ENCODE measurements at places on chromosomes 13 and 19.

GRCh38 chr19:36638862-36639510 is 27.7 kb downstream of the ZNF461 start:
- DNase-seq: no peak

DNA sequence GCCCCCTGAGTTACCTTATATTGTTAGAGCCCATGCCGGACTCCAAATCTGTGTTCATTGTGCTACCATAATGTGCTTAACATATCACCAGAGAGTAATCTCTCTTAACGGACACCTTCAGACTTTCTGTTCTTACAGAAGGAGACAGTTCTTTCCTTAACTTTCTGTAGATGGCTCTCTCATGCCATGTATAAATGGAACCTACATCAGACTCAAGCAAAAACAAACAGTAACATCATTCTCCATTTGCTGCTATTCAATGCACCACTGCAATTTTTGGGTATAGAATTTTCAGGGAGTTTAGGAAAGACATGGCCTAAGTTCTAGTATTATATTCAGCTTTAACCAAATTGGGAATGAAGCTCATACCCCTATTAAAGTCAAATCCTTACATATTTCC is 12.6 kb upstream of the UGGT2 start:
- no peak for DNase-seq

GRCh38 chr19:56538761-56539263 is at the start of gene ZFP28:
Gene ZFP28, plus strand, starts transcription at chr19:56538948. Its CDS starts 71 bp downstream, at chr19:56539019.
- DNase-seq: no peak

GRCh38 chr13:22744688-22745452 is 435.9 kb upstream of the SGCG start:
- DNase-seq: no peak

DNA sequence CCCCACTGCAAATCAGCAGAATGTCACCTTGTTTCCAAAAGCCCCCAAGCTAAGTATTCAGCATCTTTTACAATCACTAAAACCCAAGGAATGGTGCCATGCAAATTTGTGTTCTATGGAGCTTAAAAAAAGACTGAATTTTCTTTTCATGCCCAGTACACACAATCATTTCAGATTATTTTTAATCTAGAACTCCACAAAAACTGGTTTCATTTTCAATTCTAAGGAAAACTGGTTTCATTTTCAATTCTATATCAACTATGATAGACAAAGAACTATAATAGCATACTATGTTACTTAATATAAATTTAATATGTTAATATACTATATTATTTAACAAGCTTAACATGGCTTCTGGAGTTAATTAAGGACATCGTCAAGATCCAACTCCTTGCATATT is 88.4 kb upstream of the DOCK9 start:
- no peak for DNase-seq

GRCh38 chr13:49346460-49346859 is 97.4 kb downstream of the CAB39L start:
- DNase-seq: no peak

- no peak for DNase-seq
Measured at GRCh38 chr19:47614021-47614295, 5.0 kb downstream of the BICRA start.

GRCh38 chr13:108428691-108429090 is 159.2 kb downstream of the TNFSF13B start:
- no peak for DNase-seq

DNA sequence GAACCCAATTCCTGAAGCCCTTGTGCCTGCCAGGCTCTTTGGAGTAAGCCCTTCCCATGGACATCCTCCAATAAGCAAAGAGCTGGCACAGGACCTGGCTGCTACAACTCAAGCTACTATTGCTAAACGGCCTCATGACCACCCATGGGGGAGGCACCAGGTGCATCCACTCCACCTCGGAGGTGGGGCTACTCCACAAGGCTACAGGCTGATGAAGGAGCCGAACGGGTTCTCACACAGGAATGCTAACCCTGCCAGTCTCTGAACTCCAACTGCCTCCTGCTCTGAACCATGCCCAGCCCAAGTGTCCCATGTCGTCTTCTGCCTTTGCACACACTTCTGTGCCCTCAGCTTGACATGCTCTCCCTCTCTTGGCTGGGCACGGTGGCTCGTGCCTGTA is 10.0 kb downstream of the SYMPK start:
- no peak for DNase-seq

DNA sequence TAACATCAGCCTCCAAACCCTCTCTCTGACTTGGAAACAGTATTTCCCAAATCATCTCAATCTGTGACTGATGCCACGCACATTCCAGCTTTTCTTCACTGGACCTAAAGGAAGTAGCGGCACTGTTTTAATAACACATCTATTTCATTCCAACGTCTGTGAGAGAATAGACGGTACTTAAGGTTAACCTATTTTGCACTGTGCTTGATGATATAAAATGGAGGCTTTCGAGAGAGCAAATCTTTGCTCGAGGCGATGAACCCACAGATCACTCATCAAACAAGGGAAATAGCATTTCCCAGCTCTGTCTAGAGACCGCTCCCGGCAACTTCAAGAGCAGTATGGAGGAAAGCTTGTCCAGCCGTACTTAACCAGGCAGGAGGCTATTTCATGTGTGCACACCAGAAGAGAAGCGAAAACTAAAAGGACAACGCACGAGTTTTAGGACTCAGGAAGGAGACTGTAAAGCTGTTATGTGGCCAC is 2.9 kb downstream of the UBL3 start:
- DNase-seq: no peak

DNA sequence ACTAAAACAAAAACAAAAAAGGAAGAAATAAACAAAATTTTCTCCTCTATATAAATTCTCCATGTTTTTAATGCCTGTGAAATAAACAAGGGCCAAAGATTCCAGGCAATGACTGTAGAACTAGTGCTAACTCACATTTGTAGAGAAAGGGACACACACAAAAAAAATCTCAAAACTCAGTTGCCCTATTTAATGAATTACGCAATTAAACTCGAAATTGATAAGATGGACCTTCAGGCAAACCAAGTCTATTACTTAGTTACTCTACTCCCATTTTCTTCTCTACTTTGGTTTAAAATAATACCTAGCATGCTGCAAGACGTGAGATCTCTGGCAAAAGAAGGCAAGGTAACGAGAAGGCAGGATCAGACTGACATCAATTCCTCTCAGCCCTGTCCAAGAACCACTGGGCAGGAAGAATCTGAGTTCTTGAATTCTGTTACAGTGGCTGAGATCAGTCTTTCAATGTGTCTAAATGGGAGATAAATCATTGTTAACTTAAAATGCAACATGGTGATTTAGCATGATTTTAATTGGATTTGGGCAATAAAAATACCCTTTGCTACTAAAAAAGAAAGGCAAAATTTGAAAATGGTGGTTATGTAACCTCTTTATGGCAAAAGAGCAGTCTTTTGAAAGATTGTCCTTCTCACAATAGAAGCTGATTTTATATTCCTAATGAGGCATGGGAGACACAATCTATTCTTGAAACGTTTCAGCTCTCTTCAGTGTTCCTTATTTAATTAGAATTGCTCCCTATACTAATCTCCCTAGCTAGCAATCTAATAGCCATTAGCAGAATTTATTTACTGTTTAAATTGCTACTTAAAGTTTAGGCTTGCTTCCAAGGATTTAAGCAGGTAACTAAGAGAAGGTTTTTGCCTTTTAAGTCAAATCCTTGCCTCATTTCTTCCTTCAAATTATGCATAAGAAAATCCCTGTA is 25.9 kb downstream of the SPRY2 start:
- DNase-seq: no peak

- DNase-seq: no peak
Measured at GRCh38 chr19:53102206-53102755, 941 bp downstream of the ZNF160 start.

DNA sequence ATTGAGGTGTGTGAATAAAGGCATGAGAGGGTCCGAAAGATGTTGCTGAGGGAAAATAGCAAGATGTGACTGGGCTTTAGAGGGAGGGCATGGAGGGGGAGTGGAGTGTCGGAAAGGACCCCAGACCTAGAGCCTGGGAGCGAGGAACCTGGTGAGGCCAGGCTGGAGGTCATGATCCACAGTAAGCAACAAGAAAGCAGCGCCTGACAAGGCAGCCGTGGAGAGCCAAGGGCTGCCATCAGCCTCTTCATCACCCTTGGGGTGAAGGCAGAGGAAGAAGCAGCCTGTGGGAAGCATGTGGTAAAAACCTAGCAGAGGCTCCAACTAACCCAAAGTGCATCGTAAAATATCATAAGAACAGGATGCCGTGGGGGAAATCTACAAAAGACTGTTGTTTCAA is 162.8 kb upstream of the SOX1 start:
- DNase-seq: no peak

DNA sequence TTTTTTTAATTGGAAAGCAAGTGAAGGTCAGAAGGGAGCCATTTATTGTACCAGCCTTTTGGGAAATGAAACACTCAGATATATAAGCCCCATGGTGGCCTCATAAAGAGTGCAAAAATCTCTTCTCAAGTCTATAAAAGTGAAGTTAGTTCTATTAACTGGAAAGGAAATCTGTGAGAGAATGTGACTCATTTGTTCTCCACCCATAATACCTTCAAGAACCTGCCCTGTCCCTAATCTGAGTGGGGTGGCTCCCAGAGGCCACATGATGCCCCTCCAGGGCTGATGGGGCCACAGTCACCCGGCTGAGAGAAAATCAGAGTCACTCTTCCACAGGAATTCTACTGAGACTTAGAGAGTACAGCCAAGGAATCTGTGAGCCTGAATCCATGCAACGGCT is 65.8 kb upstream of the SERP2 start:
- no peak for DNase-seq

- DNase-seq: peak; percentile 79
Measured at GRCh38 chr13:46184277-46184699, 2.3 kb upstream of the LCP1 start.

- no peak for DNase-seq
Measured at GRCh38 chr13:73142071-73142470, 83.3 kb downstream of the KLF5 start.

DNA sequence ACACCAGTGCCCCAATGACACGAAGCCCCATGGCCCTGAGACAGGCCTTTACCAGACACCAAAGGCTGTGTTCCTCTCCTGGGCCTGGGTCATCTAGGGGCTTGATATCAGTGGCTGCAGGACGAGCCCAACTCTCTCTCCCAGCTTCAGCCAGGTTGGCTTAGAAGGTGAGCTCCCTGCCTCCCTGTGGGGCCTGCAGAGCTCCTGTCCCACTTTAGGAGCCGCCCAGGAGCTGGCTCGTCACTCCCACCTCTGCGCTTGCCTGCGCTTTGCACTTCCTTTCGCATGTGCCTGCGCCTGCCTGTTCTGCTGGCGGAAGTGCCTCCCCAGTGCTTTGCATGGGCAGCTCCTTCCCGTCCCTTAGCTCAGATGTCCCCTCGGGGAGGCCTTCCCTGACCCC is 4.9 kb downstream of the CALM3 start:
- DNase-seq: peak; percentile 15

DNA sequence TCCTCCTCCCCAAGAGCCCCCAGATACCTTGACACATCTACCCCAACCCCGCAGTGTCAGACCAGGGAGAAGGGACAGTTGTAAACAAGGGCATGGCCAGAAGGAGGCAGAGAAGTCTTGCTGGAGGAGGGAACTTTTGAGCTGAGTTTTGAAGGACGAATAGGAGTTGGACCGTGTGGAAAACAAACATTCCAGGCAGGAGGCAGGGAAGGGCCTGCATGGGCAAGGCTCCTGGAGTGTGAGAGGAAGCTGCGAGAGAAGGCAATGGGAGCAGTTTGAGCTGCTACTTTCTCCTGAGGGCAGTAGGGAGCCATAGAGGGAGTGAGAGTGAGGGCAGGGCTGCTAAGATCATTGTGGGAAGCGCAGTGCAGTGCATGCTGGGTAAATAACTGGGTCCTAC is 23.3 kb downstream of the IL12RB1 start:
- no peak for DNase-seq

- no peak for DNase-seq
Measured at GRCh38 chr19:40597329-40597838, 3.8 kb upstream of the LTBP4 start.

- peak; percentile 89 for DNase-seq
Measured at GRCh38 chr19:10085641-10086590, at the start of gene SHFL. Gene SHFL, plus strand, starts transcription at chr19:10086317. Its CDS starts 111 bp downstream, at chr19:10086428.

- DNase-seq: no peak
Measured at GRCh38 chr19:12786952-12787351, 4.3 kb upstream of the JUNB start.

DNA sequence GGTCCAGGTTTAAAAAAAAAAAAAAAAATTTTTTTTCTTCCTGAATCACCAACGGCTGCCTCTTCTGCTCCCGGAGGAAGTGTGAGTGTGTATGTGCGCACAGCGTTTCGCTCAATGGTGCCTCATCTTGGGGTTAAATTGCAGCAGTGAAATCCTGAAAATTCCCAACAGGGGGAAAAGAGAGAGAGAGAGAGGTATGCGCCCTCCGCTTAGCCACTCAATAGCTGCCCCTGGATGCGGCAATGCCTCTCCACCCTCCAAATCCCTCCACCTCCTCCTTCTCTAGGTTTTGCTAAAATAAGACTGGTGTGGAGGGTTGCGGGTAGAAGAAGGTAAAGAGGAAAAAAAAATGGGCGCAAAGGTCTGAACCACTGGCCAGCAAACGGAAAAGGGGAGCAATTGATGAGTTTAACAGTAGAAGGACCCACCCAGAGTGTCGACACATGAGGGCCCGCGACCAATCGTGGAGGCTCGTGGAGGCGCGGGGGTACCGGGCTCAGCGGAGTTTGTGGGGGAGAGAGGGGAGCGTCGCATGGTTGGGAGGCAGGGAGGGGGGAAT is 853 bp upstream of the CACNA1A start:
- DNase-seq: no peak

GRCh38 chr13:100274942-100275506 is 186.1 kb downstream of the PCCA start:
- DNase-seq: no peak

- no peak for DNase-seq
Measured at GRCh38 chr13:31786011-31786410, 46.7 kb downstream of the RXFP2 start.

DNA sequence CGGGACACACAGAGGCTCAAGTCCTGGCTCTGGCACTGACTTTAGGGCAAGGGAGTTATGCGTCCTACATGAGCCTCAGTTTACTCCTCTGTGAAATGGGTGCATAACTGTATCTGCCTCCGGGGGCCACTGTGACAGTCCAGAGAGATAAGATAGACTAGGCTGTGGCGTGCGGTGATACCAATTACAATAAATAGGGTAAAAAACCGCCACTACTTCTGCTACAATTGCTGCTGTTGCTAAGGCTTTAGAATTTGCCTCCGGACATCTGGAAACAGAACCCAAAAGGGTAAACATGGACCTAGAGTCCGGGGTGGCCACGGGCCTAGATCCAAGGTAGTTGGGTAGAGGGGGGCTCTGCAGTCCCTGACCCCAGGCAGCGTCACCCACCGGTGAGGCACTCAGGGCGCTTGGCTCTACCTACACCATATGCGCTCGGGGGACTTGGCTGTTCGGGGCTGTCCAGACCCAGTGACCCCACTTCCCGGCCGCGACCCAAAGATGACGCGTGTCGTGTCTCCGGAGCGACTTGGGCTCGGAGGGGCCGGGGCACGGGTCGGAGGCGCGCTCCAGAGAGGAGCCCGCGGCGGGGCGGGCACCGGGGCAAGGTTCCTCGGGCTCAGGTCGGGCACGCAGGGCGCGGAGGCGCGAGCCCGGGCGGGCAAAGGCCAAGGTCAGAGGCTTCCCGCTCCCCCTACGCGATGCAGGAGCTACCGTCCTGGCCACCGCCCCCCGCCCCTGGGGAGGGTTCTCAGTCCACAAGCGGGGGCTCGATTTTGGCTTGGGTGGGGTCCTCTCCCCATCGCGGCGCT is 1.1 kb downstream of the INSR start:
- DNase-seq: peak; percentile 18

- peak; percentile 75 for DNase-seq
Measured at GRCh38 chr13:106570299-106570852, 2.4 kb upstream of the ARGLU1 start.

All from activated T-cell treated with anti-CD3 and anti-CD28 coated beads, Interleukin-2, amount 50 U/mL, for 1 hour (primary cell).